Motor neuron (in vitro differentiated cells): ENCODE measurements at places on chromosomes 12 and 14. TPM values are rescaled to one million over a fixed set of nuclear protein-coding genes. Genes with fewer than 3 reads are reported as not detected.

- no peak for ATAC-seq
Observed at GRCh38 chr12:29743077-29743476, 40.7 kb downstream of the TMTC1 start.

DNA sequence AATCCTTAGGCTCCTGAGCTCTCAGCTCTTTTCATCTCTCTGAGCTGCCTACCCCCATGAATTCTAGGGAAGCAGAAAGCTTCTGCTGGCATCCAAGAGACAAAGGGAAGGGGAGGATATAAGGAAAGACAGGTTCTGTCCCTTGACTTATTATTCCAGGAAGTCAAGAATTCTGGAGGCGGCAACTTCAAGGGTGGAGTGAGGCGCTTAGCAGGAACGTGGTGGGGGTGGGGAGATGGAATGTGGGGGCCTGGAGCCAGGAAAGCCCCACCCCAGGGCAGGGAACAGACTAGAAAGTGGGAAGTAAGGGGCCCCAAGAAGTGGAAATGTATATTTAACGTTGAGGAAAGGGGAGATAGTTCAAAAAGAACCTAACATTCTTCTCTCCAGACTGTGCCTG, 1.4 kb downstream of the CALCOCO1 start:
- no peak for ATAC-seq

KIAA0586 gene
- 25.1 and 27.4 TPM in 2 replicates for total RNA-seq

- no peak for ATAC-seq
Observed at GRCh38 chr12:96099421-96099820, 64.0 kb upstream of the LTA4H start.

DNA sequence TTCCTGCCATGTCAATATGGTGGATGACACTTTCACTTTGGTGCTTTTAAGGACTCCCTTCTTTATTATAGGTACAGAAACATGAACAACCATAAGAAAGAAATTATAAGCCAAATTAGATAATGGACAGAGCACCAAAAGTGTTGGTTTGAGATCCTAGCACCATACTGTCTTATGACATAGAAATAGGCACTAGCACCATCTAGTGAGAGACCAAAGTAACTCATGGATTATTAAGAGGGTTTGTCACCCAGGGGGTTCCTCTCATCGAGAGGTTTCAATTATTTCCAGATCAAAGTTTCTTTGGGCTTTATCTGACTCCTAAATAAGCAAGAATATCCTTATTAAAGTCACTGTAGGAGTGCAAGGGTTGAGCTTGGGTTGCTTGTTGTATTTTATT, 153.0 kb upstream of the DIO2 start:
- ATAC-seq: peak; percentile 74

COQ5 gene
- 61.9 and 70.7 TPM in 2 replicates for total RNA-seq

DNA sequence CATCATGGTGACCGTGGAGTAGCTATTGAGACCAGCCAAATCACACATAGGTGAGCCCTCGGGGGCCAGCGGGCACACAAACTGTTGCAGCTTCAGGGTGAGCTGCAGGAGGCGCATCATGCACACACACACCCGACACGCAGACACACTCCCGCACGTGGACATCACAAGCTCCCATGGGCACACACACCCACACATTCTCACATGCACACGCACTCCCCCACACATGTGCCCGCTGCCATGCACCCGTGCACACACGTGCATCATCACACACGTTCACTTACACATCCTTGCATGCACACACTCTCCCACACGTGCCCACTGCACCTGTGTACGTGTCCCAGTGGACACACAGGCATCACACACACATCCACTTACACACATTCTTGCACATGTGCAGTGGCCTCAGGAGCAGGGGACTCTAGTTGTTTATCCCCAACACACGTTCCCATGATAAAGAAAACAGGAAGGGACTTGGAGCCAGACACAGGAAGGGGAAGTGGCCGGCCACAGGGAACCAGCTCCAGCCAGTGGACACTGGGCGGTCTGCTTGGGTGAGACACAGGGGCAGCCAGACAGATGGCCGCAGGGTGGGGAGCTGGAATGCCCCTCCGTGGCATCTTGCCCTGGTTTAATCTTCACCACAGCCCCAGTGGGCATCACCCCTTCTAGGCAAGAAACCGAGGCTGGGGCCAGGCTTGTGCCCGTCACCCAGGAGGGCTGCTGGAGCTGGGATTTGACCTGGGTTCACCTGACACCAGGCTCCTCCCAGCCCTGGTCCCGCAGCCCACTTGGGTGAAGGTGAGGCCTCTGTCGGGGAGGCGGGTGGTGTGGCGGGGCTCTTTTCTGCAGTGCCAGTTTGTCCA, 49.7 kb downstream of the CYP46A1 start:
- no peak for ATAC-seq

GRCh38 chr12:70068743-70069142, 174.5 kb upstream of the CNOT2 start:
- ATAC-seq: no peak

GRCh38 chr12:75568801-75569200, 57.4 kb upstream of the KRR1 start:
- ATAC-seq: no peak

- ATAC-seq: no peak
Observed at GRCh38 chr14:29236848-29237247, 470.3 kb downstream of the FOXG1 start.

DNA sequence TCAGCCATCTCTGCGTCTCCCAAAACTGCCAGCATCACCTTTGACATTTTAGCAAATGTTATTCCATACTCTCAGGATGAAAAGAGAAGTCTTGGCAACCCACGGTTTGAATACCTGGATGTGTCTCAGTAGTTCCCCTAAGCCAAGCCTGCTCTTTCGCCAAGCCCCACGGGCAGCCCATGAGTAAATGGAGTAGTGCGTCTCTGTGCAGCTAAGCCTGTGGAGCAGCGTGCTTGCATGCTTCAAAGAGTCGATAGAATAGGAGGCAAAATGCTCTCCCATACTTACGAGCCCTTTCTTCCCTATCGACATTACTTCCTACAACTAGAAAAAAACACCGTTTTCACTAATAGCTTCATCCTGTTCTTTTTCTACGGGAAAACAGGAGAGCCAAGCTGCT, 634.5 kb upstream of the TMEM132C start:
- ATAC-seq: no peak

TRHDE gene
- total RNA-seq: 0.05 TPM in 1 of 2 replicates, not detected in the other
